CD4-positive, alpha-beta T cell treated with Interleukin-10 for 1 hour (primary cell): ENCODE measurements at places on chromosomes 13 and 19.

DNA sequence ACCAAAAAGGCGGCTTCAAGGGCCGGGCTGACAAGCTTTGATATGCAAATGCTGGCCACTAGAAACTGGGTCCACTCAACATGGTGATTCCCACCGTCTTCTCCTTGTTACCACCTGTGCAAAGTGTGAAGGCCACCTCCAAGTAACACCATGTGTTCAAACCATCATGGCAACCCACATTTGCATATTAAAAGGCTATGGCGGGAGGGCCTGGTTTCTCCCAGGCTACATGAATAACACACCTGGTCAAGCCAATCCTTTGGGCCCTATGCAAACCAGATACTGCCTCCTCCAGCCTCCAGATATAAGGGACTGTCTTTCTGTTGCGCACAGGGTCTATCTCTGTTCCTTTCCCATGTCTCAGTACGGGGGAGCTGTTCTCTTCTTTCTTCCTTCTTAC, 36.6 kb upstream of the ZSCAN5A start:
- no peak for DNase-seq

DNA sequence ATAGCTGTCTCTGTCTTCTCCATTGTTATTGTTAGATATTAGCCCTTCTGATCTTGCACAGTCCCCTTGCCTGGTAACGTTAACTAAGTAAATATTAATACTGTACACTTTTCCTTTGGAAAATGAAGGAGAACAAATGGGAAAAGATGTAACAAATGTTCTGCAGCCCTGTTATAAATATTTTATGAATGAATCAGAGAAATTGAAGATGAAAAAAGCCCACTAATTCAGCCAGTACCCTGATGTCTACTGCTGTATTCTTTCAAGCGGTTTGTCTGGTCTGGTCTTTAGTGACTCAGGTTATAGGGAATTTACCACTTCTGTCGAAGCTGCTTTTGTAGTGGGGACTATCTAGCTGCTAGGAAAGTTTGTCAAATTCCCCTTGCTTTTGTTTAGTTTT, 121.0 kb downstream of the COG6 start:
- DNase-seq: no peak

GRCh38 chr19:28549680-28550277, 663.2 kb downstream of the UQCRFS1 start:
- no peak for DNase-seq

GRCh38 chr19:4268816-4269430, 10.1 kb upstream of the SHD start:
- no peak for DNase-seq

- no peak for DNase-seq
Observed at GRCh38 chr19:15241259-15241910, 9.1 kb upstream of the EPHX3 start.

GRCh38 chr19:54436628-54437252, 12.3 kb upstream of the LENG8 start:
- DNase-seq: no peak

- no peak for DNase-seq
Observed at GRCh38 chr13:45194081-45194939, 6.5 kb downstream of the KCTD4 start.

DNA sequence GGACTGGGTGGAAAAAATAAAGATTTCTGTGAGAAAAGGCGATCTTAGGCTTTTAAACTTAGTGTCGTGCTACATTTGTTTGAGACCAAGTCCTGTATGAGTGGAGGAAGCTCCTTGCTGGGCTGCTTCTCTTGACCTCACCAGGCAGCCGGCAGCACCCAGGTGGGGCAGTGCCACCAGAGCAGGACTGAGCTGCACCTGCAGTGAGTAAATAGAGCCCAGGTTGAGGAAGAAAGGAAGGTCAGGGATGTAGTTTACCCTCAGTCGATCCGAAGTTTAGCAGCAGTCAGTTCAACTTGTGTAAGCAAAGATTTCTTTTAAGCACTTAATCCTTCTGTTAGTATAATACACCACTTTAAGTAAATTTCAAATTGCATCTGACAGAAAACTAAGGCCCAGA, 13.6 kb downstream of the HNRNPM start:
- DNase-seq: no peak

- DNase-seq: no peak
Observed at GRCh38 chr19:18894254-18895037, 1.5 kb downstream of the CERS1 start.

DNA sequence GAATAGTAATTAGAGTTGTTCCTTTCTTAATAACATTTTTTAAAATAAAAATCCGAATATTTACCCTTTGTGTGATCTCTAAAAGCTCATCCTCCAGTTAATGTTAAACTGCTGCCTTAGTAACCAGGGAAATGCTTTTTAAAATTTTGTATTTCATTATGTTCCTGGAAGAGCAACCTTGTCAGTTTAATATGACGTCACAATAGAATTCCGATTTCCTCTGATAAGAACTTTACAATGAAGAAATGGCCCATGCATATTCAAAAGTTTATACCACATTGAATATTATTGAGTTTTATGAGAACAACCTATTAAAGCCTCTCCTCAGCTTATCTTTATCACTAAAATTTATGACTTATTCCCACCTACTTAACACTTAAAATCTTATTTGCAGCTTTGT, 1566.6 kb downstream of the EFNB2 start:
- DNase-seq: no peak

GRCh38 chr13:114004420-114005205, 30.7 kb upstream of the C13orf46 start:
- no peak for DNase-seq

DNA sequence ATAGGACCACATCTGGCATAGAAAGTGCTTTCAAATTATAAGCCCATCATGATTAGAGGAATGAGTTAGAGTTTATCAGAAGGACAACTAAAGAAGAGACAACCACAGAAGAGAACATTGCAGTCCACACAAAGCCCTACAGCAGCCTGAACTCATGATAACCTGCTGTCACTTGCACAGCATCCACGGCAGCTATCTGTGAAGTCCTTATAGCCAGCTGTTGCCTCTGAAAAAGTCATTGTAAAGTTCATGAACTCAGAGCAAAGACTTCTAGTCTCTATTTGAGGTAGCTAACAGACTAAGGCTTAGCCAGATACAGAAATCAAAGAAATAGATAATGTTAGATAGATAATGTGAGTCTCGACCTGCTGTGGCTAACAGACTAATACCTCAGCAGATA, 450.0 kb downstream of the KLF5 start:
- DNase-seq: no peak

- peak; percentile 94 for DNase-seq
Observed at GRCh38 chr19:892894-893689, at the start of the genes MED16 and RNU6-9. MED16 (minus strand) TSS chr19:893187; CDS start chr19:891131, 2,056 bp downstream. RNU6-9 (plus strand) TSS chr19:893484.

GRCh38 chr13:44313674-44314073, 60.0 kb upstream of the SERP2 start:
- no peak for DNase-seq
